ENCODE measurements at places on chromosomes 6 and 20. TPM values are rescaled to one million over a fixed set of nuclear protein-coding genes. Genes with fewer than 3 reads are reported as not detected.
A peak's percentile ranks its signal among the peaks of the same experiment; 100 is the strongest.

DNA sequence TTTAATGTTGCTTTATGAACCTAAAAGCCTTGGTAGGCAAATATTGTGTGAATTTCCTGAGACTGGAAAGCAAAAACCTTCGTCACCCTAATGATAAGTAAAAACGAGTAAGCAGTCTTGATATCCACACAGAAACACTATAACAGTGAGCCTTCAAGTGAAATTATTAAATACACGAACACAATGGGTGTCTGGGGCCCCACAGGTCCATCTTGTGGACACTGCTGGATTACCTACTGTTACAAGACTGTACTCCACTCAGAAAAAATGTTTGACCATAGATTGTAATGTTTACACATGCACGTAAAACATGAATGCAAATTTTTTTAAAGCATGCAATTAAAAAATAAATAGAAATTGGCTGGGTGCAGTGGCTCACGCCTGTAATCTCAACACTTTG, 466.9 kb downstream of the CD83 start:
- H3K27me3 ChIP-seq: no peaks in the 10 kb centered on the region
- peak; percentile 27 for DNase-seq
- H3K4me1 ChIP-seq: peaks cover 3% of the 10 kb centered on the region
- H3K27ac ChIP-seq: no peak overlapping the region
- H3K36me3 ChIP-seq: no peaks in the 10 kb centered on the region

DNA sequence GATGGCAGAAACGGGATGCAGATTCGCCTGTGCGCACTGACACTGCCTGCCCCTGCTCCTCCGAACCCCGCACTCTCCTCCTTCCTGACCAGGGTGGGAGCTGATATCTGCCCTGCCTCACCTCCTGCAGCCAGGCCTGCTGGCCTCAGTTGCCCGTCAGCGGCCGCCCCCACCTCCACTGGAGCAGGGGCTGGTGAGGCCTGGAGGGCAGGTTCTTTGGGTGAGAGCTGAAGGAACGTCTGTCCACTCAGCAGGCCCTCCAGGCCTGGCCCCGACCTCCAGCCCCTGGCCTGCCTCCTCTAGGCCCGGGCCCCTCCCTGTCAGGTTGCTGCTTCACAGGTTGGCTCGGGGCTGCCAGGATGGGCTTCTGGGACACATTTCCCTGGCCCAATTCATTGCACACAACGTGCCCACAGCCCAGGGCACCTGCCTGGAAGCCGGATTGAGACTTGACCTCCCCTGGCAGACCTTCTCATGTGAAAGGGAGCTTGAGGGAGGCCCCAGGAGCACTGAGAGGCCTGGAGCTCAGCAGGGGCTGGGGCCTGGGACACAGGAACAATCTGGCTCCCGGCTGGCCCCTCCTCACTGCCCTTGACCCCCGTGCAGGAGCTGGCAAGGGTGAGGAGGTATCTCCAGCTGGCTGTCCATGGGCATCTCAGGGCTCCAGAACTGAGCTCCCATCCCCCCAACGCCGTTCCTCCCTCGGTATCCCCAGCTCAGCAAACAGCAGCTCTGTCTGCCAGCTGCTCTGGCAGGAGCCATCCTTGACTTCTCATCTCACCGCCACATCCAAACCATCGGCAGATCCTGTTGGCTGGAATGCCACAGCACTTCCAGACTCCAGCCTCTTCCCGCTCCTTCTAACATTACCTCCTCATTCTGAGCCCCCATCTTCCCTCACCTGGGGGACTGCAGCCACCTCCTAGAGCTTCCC, 39.5 kb downstream of the SPDEF start:
- H3K4me1 ChIP-seq: no peaks in the 10 kb centered on the region
- DNase-seq: no peak
- H3K27me3 ChIP-seq: no peaks in the 10 kb centered on the region
- H3K36me3 ChIP-seq: no peaks in the 10 kb centered on the region

GRCh38 chr6:56749632-56750151, 107.0 kb upstream of the DST start:
- no peaks in the 10 kb centered on the region for H3K27me3 ChIP-seq
- H3K36me3 ChIP-seq: no peaks in the 10 kb centered on the region
- DNase-seq: no peak

- no peak overlapping the region for H3K27ac ChIP-seq
- no peaks in the 10 kb centered on the region for H3K4me1 ChIP-seq
- no peaks in the 10 kb centered on the region for H3K36me3 ChIP-seq
- no peak overlapping the region for H3K4me3 ChIP-seq
Measured at GRCh38 chr6:107633680-107634323, 143.9 kb downstream of the SOBP start.

DNA sequence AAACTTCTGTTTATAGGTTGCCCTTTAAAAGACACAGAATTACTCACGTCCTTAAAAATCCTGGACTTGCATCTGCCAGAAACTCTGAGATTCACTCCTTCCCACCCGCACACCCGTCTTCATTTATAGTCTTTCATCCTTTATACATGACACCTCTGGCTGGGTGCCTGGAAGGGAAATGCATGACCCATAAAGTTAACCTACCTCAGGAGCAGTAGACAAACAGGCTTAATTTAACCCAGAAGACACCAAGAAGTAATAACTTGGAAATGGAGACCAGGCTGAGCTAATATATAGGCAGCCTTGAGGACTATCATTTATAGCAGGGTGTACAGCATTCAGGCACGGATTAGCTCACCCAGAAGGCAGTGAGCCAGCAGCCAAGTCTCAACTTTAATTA, 429.0 kb upstream of the NRSN1 start:
- H3K36me3 ChIP-seq: no peaks in the 10 kb centered on the region
- H3K4me1 ChIP-seq: no peaks in the 10 kb centered on the region
- no peak overlapping the region for H3K27ac ChIP-seq
- no peak overlapping the region for H3K4me3 ChIP-seq

DNA sequence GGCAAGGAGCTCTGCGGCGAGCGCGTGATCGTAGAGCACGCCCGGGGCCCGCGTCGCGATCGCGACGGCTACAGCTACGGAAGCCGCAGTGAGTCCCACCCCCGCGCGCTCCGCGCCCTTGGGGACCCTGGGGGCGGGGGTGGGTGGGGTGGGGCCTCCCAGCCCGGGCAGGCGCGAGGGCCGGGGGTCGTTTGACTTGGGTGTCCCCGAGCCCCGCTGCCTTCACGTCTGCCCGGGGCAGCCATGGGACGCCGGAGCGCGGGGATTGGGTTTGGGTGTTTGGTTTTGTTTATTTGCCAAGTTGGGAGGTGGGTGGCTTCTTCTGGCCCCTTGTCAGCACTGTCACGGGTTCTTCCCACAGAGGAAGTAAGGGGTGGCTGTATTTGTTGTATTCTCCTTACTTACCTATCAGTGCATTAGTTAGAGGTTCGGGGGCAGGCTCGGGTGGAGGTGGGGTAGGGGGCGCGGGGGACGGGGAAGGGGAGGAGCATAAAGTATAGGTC, 777 bp downstream of the SRSF6 start:
- H3K36me3 ChIP-seq: peaks cover 21% of the 10 kb centered on the region
- peak overlapping the region; percentile 99 for H3K27ac ChIP-seq
- peaks cover 6% of the 10 kb centered on the region for H3K4me1 ChIP-seq
- DNase-seq: no peak

- H3K36me3 ChIP-seq: no peaks in the 10 kb centered on the region
- no peak for DNase-seq
- no peak overlapping the region for H3K27ac ChIP-seq
- H3K4me1 ChIP-seq: no peaks in the 10 kb centered on the region
Measured at GRCh38 chr6:135990439-135990838, 138.9 kb downstream of the PDE7B start.

- no peaks in the 10 kb centered on the region for H3K4me1 ChIP-seq
- no peak overlapping the region for H3K4me3 ChIP-seq
- DNase-seq: no peak
- no peaks in the 10 kb centered on the region for H3K36me3 ChIP-seq
Measured at GRCh38 chr6:136144251-136145023, 105.7 kb downstream of the MTFR2 start.

DNA sequence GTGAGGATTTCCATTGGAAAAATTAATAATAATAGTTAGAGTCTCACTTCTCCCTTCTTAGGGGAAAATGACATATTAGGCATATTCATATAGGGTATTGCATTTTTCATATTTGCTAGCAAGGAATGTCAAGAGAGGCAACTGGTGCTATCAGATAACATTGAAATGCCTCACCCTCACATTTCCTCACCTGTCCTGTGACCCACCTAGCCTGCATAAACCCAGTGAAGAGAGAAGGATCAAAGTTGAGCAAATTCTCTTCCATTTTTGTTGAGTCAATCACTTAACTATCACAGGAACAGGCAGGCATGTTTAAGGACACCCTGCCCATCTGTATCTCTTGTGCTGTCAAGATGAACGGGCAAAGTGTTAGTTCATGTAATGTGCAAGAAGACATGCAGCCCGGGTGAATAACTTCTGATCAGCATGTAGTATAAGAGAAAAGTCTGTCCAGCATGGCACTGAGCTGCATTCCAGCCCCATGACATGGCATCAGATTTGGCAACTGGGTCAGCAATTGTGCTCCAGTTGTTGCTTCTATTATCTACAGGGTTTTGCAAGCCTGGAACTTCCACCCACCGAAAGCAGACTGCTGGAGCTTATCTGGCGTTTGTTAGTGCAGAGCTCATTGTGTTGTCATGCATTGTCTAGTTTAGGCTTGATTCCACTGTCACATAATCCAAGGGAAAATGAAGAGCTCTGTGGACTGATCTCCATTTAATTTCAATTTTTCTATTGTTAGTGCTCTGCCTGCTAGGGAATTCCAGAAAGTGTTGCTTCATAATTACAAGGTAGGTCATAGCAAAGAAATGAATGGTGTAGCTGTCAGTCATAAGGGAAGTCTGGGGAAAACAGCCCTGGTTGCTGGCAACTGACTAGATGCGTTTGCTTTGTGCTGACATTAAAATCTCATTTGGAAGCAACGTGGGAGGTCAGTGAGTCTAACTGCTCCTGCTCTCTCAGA, 138.4 kb upstream of the TNFAIP3 start:
- no peak overlapping the region for H3K27ac ChIP-seq
- no peaks in the 10 kb centered on the region for H3K36me3 ChIP-seq
- no peaks in the 10 kb centered on the region for H3K4me1 ChIP-seq
- DNase-seq: no peak
- no peak overlapping the region for H3K4me3 ChIP-seq

- H3K27ac ChIP-seq: no peak overlapping the region
- H3K27me3 ChIP-seq: peaks cover 2% of the 10 kb centered on the region
- no peaks in the 10 kb centered on the region for H3K4me1 ChIP-seq
- H3K36me3 ChIP-seq: no peaks in the 10 kb centered on the region
- H3K4me3 ChIP-seq: no peak overlapping the region
Measured at GRCh38 chr6:84428300-84428907, 201.0 kb upstream of the CEP162 start.

DNA sequence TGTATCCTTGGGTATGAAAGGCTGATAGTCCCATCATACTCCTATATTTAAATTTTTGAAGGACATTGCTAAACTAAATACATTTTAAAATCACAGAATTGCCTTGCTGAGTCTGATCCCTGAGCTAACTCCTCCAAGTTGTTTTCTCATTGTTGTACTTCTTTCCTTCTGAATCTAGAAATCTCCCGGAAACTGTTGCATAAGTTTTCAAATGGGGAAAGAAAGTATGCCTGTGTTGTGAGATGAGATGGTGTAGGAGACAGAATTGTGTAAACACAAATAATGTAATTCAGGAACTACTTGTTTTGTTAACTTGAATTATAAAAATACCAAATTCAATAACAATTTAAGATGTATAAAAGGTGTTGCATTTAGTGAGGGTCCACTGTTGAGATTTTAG, 7.3 kb downstream of the PNRC1 start:
- H3K4me1 ChIP-seq: peaks cover 2% of the 10 kb centered on the region
- no peaks in the 10 kb centered on the region for H3K27me3 ChIP-seq
- no peak overlapping the region for H3K4me3 ChIP-seq
- no peak overlapping the region for H3K27ac ChIP-seq

- no peaks in the 10 kb centered on the region for H3K4me1 ChIP-seq
- H3K27me3 ChIP-seq: peaks cover 10% of the 10 kb centered on the region
- no peak overlapping the region for H3K4me3 ChIP-seq
- no peak for DNase-seq
Measured at GRCh38 chr20:19207541-19207940, 4.9 kb upstream of the SLC24A3 start.

GRCh38 chr20:12638633-12639312, 370.0 kb upstream of the SPTLC3 start:
- H3K36me3 ChIP-seq: no peaks in the 10 kb centered on the region
- no peak for DNase-seq
- no peak overlapping the region for H3K4me3 ChIP-seq
- no peaks in the 10 kb centered on the region for H3K27me3 ChIP-seq
- H3K4me1 ChIP-seq: no peaks in the 10 kb centered on the region

- DNase-seq: no peak
- no peak overlapping the region for H3K27ac ChIP-seq
- no peaks in the 10 kb centered on the region for H3K27me3 ChIP-seq
- H3K36me3 ChIP-seq: no peaks in the 10 kb centered on the region
- H3K4me1 ChIP-seq: no peaks in the 10 kb centered on the region
Measured at GRCh38 chr6:130453230-130453629, 87.4 kb downstream of the TMEM200A start.

DNA sequence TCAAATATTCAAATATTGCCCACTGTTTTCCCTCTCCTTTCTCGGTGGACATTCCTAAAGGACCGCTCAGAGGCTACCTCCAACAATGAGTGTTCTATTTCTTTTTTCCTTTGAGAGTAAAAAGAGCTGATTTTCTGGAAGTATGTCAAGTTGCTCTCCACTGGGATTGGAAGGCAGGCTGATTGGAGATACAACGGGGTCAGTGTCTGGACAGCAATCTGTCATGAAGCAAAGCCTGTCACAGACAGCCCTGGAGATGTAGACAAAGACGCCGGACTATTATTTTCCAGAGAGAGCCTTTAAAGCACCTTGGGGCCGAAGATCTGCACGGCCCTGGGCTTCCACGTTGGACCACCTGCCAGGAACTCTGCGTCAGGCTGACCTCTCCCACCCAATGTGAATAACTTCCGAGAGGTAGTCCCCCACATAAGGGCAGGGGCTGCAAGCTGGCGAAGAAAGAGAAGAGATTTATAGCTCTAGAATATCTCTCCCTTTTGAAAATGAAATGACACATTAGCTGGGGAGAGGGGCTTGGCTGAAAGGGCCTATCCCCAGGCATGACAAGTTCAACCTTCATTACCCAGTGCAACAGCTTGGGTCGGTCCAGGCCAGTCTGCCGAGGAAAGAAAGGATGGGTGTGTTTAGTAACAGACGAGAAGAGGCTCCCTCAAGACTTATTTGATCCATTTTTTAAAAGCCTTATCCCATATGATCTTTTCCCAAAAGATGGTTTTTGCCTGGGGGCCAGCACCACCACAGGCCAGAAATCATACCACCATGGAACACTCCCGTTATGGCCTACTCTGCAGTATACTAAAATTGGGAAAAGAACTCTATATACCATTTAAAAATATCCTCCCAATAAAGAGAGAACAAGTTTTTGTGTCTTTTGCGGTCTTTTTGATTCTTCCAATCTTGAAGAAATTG, 131.1 kb downstream of the OLIG3 start:
- peaks cover 1% of the 10 kb centered on the region for H3K4me1 ChIP-seq
- H3K27ac ChIP-seq: no peak overlapping the region
- H3K27me3 ChIP-seq: no peaks in the 10 kb centered on the region

SIRPG gene
- polyA plus RNA-seq: 0.99 TPM

RIMS1 gene
- not detected for polyA plus RNA-seq

MCHR2 gene
- not detected for polyA plus RNA-seq

PSORS1C2 gene
- polyA plus RNA-seq: not detected

BRPF3 gene
- polyA plus RNA-seq: 59.0 TPM

FOXA2 gene
- 0.45 TPM for polyA plus RNA-seq

MTG2 gene
- polyA plus RNA-seq: 28.6 TPM

ANKRD66 gene
- not detected for polyA plus RNA-seq

CCN6 gene
- polyA plus RNA-seq: not detected

All from small intestine (tissue), 16 donors.